Skin of body (tissue), 3 donors: ENCODE measurements at places on chromosomes 1 and 21.
A peak's percentile ranks its signal among the peaks of the same experiment; 100 is the strongest.

DNA sequence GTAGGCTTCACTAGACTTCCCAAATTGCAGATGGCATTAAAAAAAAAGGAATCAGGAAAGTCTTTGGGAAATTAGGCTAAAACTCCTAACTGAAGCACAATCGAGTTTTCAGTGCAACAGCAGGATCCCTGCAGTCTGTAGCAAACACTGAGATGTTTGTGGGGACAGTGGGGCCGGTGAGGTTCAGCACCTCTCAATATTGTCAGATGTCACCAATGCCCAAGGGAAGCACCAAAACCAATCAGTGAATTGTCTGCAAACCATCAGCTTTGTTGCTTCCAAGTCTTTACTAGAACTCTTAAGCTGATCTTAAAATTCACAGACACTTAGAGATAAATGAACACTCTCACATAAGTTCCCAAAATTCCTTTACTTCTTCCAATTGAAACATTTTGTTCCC lies 2.6 kb downstream of the ERG start:
- DNase-seq, result no peak

- no peak for DNase-seq
Measured at GRCh38 chr1:3543076-3544039, 68.0 kb downstream of the MEGF6 start.

GRCh38 chr1:151713044-151713443 lies 3.6 kb downstream of the CELF3 start:
- no peak for DNase-seq

GRCh38 chr1:109391157-109391556 lies 6.6 kb downstream of the SORT1 start:
- DNase-seq, result no peak

- DNase-seq, result no peak
Measured at GRCh38 chr1:147151244-147151643, 21.0 kb downstream of the PRKAB2 start.

DNA sequence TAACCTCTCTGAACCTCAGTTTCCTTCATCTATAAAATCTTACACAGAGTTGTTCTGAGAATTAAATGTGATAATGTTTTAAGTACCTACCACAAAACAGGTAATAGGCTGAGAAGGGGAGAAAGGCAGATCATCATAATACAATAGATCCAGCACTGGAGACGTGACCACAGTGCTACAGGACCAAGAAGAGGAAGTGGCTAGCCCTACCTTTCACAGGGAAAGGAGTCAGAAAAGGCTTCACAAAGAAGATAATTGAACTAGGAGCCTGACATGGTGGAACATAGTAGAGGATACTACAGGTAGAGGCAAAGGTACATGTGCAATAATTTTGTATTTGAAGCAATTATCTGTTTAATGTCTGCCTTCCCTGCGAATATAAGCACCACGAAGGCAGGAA lies 45.1 kb downstream of the ERI3 start:
- no peak for DNase-seq

DNA sequence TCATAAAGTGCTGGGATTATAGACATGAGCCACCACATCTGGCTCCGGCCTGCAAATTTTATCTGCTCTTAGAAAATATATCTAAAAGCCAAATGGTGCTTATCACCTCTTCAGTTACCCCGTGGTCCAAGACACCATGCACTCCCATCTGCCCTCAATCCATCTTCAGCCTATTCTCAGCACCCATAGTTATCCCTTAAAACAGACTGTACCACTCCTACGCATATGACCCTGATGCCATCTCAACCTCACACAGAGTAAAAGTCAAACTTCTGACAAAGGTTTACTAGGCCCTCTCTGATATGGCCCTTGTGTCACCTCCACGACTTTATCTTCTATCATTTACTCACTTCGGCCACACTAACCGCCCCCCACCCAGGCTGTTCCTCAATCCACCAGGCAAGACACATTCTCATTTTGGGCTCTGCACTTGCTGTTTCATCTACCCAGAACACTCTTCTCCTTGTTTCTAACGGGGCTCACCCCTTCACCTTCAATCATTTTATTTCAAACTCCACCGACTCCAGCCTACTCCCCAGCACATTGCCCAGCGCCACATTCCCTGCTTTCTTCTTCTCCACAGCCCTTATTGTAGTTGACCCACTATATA lies 33.0 kb downstream of the USP48 start:
- DNase-seq, result no peak

DNA sequence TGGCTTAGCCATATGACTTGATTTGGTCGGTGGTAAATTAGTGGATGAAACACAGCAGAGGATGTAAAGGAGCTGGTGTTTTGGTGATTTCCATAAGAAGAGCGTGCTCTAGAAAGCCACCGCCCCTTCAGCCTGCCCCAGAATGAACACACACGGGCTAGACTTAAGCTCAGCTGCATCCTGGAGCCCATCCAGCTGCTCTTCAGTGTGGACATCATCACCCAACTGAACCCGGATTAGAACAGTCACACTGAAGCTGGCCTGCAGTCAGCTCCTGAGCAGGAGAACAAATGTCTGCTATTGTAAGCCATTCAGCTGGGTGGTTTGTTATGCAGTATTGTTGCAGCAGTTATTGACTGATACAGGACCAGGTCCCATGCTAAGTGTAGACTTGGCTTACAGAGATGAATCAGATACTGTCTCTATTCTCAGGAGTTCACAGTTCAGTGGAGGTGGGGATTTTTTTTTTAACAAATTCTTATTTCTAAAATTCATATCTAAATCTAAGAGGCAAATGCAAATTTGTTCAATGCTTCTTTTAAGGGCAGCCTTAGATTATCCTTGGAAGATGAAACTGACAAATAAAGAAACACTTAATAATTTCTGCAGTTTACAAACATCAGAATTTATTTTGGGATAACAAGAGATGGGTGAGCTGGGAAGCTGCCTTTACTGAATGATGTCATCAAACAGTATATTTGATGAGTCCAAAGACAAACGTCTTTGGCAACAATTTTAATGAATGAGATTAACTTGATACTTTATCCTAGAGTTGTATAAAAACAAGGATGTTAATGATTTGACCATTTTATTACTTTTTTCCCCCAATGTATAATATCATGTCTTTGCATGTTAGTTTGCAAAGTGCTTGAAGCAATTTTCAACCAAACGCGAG lies 251.2 kb downstream of the TRABD2B start:
- DNase-seq, result no peak

DNA sequence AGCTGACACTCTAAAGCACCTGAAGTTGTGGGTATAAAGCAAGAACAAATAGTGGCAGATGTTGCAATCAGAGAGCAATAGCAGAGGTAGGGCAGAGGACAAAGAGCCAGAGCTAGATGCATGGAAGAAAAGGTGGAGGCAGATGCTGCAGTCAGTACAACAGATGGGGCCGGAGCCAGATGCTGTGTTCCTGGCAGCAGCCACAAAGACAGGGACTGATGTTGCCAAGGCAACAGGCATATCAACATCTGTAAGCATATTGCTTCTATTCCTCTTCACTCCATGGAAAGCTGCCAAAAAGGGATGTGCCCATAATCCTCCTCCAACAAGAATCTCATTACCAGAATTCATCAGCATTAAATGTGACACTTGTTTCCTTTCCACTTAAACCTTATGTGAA lies 108.0 kb downstream of the TNNI3K start:
- DNase-seq, result peak; percentile 11

DNA sequence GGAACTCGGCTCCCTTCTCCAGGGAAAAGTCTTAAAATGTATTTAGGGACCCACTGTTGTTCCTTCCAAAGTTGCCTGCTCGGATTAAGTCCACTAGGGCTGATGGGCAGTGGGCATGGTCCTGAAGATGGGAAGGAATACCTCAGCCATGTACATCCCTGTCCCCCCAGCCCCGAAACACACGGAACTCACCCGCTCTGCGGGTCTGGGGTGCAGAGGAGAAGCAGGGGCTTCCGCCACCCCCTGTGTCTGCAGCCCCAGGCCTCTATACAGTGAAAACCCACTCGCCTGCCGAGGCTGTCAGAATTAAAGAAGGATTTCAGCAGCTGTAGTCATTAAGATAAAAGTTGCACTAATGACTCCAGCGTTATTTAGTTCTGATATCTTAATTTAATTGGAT lies 212.6 kb upstream of the VAMP3 start:
- no peak for DNase-seq

DNA sequence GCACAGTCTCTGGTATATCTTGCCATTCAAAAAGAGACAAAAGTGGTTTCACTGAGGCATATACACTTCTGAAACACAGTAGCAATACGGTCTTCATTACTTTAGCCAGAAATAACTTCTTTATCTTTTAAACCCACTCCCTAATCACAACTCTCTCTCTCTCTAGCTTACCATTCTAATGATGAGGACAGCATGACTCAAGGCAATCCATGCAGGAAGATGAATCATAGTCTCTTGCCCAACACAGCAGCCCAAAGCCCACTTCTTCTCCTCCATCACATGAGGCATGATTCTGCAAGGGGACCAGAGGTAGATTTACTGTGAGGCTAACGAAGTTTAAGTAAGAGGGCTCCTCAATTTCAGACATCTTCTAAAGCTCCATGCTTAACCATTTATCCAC lies 285.0 kb upstream of the NR5A2 start:
- DNase-seq, result no peak

GRCh38 chr1:200042552-200043335 lies 15.2 kb downstream of the NR5A2 start:
- DNase-seq, result no peak

- DNase-seq, result no peak
Measured at GRCh38 chr1:234515411-234515810, 36.4 kb upstream of the TARBP1 start.

DNA sequence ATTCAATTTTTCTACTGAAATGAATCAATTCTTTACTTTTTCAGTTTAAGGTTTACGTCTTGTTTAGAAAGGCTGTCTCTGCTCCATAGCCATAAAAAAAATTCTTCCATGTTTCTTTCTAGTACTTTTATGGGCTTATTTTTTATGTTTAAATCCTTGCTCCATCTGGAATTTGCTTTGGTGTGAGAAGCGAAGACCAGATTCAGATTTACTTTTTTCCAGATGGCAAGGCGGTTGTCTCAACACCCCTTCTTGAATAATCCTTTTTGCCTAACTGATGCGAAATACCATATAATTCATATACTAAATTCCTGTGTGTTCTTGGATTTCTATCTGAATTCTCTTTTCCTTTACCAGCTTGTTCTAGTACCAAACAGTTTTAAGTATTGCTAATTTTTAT lies 101.5 kb downstream of the C1orf94 start:
- no peak for DNase-seq

DNA sequence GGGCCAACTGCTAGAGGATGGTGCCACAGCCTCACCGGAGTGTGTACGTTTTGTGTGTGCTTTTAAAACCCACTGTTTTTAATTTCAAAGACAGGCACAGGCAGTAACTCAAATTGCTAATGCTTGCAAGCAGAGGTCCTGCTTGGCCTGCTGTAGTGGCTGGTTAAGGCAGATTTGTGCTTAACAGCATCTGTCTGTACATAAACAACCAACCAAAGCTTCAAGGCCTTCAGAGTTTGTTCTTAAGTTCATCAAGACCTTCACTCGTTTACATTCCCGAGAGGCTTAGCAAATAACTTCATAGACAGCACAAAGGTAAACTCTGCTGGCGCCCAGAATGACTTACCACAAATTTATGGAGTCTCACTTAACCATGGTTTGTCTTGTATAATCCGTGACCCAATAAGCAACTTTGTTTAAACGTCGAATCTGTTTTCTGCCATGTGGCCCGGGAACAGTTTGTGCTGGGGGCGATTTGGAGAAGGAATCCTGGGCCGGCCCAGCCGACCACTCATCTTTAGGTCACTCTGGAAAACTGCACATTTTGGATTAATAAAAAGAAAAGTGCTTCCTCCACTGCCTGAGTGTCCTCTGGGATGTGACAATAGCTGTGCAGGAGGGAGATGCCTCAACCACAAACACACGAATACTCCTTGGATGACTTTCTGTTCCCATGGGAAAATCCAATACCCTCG lies 58.1 kb downstream of the CAPZB start:
- DNase-seq, result no peak

DNA sequence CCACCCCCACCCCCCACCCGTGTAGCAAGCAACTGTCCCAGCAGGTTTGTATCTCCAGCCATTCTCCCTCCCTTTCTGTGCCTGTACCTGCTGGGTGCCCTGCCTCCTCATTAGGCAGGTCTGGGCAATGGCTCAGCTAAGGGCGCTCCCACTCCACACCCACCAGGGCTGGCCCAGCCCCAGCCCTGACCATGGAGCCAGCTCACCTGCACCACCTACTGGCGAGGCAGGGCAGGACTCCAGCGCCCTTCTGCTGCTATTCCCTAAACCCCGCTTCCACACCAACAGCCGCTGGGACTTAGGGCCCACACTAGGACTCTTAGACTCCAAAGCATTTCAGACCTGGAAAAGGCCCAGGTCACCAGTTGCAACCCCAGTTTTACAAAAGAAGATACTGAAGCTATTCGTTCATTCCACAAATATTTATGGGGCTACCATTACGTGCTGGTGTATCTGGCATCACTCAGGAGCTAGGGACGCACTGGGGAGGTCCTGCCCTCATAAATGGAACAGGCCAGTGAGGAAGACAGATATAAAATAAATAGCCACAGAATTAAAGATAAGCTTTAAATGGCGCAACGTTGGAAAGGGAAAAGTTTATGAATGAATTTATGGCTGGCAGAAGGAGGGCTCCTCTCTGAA lies 24.0 kb downstream of the PGLYRP3 start:
- DNase-seq, result no peak

DNA sequence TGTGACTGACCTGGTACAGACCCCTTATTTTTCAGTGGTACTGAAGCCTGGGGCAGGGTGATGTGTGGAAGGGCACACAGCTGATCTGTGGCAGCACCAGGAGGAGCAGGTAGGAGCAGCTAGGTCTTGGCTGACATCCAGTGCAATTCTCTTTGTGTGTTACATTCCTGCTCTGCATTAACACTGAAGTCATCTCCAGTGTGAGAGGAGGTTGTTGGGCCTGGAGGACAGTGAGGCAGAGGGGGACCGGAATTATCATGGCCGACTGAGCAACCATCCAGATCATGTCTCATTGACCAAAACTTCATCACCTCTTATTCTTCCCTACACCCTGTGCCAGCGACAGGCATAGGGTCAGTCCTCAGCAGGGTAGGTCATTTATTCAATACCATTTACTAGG lies 1.5 kb downstream of the SLAMF8 start:
- no peak for DNase-seq

DNA sequence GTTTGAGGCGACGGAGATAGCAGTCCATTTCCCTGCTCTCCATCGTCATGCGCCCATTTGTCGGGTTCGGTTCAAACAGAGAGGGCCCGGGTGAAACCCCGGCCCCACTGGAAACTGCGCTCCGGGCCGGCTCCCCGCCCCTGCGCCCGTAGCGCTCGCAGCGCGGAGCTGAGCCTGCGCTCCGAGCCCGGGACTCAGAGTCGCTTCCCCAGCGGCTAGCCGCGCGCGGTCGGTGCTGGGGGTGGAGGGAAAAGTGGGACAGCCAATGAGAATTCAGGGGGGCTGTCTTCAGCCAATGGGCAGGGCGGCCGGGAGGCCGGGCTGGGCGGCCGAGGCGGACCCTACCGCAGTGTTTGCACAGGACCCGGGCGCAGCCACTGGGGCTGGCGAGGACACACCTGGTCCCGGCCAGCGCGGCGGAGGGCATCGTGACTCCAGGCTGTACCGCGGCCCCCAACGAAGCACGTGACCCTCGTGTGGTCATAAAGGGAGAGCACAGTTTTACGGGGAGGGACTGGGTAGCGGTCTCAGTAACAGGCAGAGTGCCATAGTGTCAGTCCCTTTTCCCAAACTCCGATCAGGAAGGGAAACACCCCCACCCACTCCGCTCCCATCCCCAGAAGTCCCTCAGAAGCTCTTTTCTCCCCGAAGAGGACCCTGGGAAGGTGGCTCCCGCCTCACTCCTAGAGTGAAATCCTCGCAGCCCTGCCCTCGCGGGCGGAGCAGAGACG lies at the start of gene INKA2:
Gene INKA2, minus strand, starts transcription at position 202 of the 731 bp plus-strand sequence. Its CDS starts 153 bp downstream, at position 49.
- DNase-seq, result peak; percentile 79
